ENCODE measurements at places on chromosomes 5 and 9.

DNA sequence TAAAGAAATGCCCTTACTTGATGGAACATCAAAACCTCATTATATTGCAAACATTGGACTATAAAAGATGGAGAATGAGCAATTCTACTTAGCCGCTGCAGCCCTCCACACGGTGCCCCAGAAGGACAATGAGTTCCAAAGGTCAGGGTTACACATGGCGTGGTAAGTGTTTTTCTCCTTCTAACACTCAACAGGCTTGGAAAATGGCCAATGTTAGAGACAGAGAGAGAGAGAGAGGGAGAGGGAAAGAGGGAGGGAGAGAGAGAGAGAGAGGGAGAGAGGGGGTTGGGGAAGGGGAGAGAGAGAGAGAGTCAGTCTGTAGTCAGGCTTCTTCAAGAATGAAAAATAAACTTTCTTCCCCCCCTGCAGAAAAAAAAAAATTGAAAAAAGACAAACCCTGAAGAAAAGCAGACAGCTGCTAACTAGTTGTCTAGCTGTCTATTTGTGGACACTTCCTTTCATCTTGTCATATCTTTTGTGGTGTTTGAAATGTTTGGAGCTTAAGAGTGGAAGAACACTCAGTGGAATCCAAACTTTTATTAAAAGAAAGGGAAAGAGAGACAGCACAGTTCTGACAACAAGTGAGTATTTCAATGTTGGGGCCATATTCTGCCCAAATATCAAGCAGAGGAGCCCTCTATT is 324.8 kb downstream of the TMEM38B start:
- no peak for DNase-seq

- no peak for DNase-seq
These were observed 54.6 kb upstream of the ELL2 start for GRCh38 chr5:96016216-96016615.

DNA sequence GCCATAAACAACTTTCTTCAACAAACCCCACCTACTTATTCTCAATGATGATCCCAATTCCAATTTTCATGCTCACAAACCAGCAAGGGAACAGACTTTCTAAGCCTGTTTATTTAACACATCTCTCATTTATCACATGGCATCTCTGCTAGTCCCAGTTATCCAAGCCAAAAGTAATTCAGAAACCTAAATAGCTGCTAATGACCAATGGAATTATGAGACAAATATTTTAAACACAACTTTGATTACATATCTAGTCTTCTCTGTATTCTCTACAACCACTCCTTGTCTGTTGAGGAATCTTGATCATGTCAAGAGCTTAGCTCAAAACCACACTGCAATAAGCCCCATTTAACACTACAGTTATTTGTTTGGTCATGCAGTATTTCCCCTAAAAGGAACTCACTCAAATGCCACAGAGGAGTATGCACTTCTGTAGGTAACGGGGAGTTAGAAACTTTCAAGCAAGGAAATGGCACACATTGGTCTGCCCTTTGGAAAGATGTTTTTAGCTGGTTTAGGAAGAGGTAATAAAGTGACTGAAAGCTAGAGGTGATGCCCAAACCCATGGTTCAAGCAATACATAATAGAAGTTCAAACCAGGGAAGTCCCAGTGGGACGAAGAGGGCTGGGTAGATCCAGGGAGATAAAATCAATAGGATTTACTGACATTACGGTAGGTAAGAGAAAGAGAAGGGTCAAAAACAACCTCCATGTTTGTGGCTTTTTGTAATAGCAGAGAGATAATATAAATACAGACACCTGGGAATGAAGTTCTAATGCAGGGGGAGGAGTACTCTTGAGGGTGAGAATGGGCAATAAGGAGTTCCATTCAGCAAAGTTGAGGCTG is 42.1 kb upstream of the HTR4 start:
- no peak for DNase-seq

DNA sequence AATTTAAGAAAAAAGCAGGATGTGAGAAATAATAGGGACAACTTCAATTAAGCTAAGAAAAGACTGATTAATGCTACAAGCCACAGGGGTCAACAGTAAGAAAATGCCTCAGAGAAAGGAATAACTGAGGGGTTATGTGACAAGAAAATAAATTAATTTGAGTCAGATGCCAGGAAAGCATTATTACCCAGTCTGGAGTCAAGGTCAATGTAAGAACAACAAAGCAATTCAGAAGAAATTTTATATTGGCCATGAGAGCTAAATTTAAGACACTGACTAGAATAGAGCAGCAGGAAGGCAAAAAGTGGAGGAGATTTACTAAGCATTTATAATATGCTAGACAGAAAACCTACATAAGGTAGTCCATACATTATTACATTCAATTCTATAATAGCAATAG is 73.5 kb downstream of the CDH10 start:
- DNase-seq, result no peak

GRCh38 chr5:132177691-132178149 is 49.9 kb downstream of the P4HA2 start:
- DNase-seq, result no peak

DNA sequence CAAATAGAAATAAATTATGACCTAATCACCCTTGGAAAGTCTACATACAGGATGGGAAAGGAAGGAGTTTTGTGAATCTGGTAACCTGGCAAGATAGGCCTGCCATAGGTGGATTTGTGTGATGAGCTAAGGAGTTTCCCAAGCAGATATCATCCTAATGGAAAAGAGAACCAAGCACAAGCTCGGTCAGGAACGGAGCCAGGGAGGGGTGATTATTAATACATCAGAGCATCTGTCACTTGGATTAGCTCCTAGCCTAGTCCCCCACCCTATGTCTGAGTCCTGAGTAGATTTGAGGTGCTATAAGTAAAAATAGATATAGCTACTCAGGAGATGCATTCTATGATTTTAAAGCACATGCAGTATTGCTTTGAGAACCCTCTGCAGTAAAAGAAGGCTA is 57.3 kb upstream of the SMARCA2 start:
- no peak for DNase-seq

DNA sequence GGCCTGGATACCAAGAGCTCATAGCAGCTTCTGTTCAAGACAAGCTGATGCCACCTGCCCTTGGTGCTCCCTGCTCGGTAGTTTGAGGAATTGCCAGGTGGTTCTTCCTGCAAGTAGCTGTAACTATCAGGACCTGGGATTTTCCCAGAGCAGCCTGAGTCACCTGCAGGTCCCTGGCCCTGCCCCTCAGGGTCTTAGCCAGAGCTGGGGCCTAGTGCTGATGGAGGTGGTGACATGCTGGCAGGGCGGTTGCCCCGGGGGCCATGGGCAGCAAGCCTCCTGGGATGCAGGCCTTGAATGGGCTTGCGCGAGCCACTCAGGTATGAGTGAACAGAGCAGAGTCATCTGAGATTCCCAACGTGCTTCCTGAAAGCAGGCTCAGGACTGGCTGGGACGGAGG is 262.3 kb downstream of the HSPA4 start:
- no peak for DNase-seq

GRCh38 chr9:81474792-81475191 is 214.6 kb downstream of the TLE1 start:
- no peak for DNase-seq

GRCh38 chr5:140165101-140165922 is 9.7 kb upstream of the CYSTM1 start:
- no peak for DNase-seq

DNA sequence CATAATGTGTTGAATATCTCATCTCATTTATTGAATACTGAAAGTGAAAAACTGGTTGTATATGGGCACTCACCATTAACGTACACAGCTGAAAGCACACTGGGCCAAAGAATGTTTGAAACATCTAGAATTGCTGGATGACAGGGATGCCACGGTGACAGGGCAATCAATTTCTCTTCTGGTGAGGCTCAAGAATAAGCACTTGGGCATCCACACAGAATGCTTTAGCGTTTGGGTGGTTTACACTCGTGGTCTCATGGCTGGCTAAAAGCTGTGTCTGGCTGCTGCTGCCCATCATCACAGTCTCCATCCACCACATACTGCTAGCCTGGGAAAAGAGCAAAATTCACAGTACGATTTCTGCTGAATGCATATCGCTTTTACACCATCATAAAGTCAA is 30.7 kb upstream of the IL31RA start:
- DNase-seq, result no peak

DNA sequence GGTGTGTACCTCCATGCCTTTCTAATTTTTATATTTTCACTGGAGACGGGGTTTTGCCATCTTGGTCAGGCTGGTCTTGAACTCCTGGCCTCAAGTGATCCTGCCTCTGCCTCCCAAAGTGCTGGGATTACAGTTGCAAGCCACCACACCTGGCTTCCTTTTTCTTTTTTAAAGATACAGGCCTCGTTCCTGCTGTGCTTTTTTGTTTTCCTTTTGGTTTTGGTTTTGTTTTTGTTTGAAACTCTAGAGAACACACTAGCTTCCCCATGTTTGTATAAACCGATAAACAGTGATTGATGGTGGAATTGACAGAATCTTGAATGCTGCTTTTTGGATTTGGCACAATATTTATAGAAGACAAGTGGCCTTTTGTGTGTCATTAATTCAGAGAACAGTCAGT is 1603.4 kb downstream of the MAT2B start:
- no peak for DNase-seq

DNA sequence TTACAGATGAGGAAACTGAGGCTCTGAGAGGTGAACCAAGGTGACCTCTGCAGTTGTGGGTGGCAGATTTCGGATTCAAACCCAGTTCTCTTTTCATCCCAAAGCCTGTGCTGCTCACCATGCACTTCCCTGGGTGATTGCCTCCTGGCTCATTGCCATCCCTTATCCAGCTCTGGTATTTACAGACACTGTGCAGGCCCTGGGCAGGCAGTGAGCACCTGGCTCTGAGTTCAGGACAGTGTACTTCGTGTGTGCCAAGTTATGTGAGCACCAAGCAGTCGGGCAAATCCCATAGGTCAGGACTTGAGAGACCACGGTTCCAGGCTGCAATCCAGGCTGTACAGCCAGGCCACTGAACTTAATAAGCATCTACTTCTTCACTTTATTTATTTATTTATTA is 1.4 kb downstream of the LRSAM1 start:
- no peak for DNase-seq

- peak; percentile 24 for DNase-seq
These were observed 16.6 kb upstream of the HEMGN start for GRCh38 chr9:97954550-97954989.

DNA sequence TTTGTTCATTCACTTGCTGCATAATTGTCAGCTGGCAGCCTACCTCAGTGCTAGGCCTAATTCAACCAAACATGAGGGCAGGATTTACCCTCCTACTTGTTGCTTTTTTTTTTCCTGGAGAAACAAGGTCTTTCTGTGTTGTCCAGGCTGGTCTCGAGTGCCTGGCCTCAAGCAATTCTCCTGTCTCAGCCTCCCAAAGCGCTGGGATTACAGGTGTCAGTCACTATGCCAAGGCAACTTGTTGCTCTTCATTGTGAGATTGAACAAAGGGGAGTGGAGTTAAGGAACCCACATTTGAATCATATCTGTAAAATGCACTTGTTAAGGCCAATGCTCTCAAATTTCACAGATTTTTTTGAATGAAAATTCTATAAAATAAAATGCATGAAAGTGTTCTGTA is 380.5 kb downstream of the TMEM161B start:
- DNase-seq, result no peak

DNA sequence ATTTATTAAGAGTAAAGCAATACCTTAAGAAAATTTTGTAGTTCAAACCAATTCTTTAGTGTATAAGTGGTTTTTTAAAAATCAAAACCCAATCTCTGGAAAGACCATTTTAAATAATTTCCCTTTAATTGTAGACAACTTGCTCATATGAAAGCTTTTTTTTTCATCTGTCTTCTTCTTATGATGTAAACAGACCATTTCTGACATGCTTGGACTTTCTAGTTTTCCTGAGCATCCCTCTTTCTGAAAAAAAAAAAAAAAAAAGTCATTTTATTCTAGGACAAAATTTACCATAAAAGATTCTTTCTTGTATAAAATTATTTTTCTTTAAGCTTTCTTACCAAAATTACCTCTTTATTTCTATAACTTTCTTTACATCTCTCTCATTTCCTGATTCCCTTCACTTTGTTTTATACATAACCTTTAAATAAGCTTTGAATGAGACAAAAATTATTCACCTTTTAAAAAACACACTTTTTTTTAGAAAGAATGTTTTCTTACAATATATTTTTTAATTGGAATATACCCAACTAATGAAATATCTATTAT is 67.5 kb downstream of the COL15A1 start:
- DNase-seq, result no peak

- DNase-seq, result no peak
These were observed 132.9 kb upstream of the NR3C1 start for GRCh38 chr5:143536364-143536763.

DNA sequence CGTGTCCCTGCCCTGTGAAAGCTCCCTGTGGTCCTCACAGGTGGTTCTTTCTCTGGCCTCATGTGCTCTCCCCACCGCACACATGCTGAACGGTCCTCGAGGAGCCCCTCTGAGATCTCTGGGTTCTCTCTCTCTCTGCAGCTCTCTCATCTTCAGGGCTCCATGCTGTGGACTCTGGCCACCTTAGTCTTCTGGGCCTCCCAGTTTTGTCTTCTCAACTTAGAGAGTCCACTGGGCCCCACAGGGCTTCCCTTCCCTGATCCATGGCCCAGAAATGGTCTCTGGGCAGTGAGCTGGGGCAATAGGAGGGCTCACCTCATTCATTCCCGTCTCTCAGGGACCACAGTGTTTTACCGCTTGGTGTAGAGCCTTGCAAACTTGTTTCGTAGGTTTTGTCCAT is 26.4 kb downstream of the FGD3 start:
- DNase-seq, result no peak

DNA sequence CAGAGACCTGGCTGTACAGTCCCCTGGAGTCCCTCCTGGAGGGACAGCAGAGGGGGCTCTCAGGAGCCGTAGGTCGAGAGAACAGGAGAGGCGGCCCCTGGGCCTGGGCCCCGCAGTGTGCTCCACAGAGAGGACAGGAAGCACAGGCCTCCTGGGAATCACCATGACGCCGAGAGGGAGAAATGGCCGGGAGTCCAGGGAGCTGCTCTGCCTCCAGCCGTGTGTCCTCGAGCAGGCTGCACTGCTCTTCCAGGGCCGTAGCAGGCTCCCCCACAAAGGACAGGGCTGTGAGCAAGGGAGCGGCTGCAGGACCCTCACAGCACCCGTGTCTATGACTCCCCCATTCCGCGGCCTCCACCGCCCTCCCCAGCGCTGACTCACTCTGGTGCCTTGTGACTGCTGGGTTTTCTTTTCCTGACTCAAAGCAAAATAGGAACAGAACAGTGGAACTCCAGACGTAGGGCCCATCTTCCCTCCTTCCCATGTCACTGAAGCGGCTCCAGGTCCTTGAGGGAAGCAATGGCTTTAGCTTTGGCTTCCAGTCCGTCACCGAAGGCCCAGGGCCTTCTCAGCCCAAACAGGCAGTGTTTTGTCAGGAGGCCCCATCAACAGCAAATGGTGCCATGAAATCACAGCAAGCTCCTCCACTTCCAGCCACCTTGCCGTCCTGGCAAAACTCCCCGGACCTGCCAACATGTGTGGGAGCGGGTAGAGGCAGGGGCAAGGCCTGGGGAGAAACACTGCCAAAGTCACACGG is 114.2 kb downstream of the LHFPL2 start:
- DNase-seq, result no peak

GRCh38 chr5:150789943-150790611 is 11.5 kb downstream of the SMIM3 start:
- DNase-seq, result peak; percentile 51

GRCh38 chr5:72956324-72957140 is 691 bp downstream of the FCHO2 start:
- DNase-seq, result peak; percentile 8
